Stimulated activated CD4-positive, alpha-beta T cell treated with anti-CD3 and anti-CD28 coated beads, TNF-alpha, amount 100 ng/mL, for 1 hour (primary cell): ENCODE measurements at places on chromosomes 7 and 10.

- no peak for DNase-seq
These were observed 389.4 kb upstream of the AUTS2 start for GRCh38 chr7:69208848-69209247.

DNA sequence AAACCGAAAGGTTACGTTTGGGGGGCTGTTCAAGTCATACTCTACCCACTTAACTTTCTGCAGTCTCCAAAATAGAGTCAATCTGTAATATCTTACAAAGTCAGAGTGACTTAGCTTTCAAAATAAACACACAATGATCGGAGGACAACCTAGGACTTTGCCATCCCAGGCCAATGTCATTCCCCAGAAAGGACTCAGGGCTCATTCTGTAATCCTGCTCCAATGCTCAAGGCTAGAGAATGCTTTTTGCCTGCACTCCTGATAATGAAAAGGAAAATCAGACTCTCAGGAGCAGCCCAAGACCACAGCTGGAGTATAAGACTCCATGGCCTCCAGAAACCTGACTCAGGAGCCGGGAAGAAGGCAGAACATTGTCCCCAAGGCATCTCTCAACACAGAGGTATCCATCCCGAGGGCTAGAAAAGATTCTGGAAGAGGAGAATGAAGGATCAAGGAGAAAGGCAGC lies 28.5 kb upstream of the ASCC1 start:
- DNase-seq, result no peak

DNA sequence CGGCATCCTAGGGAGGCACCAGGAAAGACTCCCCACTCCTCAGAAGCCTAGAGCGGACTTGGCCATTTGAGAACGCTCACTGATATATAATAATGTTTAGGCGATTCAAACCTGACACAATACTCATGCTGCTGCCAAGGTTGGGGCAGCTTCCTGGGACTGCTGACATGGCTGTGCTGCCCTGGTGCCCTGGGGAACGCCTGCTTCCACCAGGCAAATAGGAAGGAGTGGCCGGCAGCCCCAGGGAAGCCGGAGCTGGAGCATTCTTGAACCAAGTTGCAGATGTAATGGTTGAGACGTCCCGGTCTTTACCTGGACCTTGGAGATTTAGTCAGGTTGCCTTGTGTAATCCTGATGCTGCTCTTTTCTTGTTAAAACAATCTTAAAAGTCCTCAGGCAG lies 8.8 kb downstream of the GDF10 start:
- DNase-seq, result no peak

GRCh38 chr7:159138508-159138907 lies 6.2 kb downstream of the VIPR2 start:
- no peak for DNase-seq

DNA sequence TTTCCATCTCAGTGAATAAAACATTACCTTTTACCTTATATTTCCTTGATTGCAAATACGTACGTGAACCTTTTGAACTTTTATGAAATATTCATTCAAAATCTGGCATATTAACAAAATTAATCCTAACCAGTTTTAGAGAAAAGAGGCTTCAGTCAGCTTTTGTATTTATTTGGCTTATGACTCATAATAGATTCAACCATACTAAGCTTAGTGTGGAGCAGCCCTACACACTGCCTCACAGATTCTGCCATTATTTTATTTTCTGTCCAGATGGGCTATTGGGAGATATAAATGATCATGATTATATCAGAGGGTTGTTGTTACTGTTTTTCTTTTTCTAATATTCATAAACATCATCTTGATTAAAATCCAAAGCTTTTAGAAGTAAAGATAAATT lies 325.5 kb downstream of the GPR37 start:
- no peak for DNase-seq

- DNase-seq, result peak; percentile 17
These were observed 118.3 kb downstream of the KLF6 start for GRCh38 chr10:3666525-3667302.

- no peak for DNase-seq
These were observed 30.4 kb downstream of the TMEM270 start for GRCh38 chr7:73891178-73891885.

DNA sequence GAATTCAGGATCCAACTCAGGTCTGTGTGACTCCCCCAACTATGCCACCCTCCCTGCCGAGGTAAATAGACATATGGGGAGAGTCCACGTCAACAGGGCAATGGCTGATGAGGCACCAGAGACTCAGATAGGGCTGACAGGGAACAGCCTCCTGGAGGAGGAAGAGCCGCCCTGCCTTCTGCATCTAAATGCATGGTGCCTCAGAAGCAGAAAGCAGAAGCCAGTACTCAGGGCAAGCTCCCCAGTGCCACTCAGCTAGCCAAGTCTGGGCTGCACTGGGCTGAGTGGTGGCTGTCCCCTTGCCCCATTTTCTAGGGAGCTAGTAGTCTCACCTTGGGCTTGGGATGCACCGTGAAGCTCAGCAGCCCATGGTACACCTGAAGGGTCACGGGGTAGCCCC lies 11.0 kb downstream of the RRP12 start:
- DNase-seq, result no peak

DNA sequence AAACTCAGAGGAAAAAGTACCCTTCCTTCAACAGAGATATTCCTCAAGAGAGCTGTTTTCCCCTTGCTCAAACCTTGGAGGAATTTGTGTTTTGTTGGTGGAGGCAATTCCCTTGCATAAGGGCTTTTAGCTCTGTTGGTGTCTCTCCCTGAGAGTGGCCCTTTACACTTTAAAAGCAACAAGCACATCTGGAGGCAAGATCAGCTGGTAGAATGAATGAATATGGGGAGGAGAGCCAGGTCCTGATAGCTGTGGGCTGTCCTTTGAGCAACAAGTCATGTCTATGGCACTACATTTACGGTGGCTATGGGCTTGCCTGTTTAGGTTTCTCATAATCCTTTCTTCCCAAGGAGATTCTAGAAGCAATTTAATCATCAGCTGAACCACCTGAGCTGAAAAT lies 384.0 kb downstream of the SORCS3 start:
- DNase-seq, result no peak

DNA sequence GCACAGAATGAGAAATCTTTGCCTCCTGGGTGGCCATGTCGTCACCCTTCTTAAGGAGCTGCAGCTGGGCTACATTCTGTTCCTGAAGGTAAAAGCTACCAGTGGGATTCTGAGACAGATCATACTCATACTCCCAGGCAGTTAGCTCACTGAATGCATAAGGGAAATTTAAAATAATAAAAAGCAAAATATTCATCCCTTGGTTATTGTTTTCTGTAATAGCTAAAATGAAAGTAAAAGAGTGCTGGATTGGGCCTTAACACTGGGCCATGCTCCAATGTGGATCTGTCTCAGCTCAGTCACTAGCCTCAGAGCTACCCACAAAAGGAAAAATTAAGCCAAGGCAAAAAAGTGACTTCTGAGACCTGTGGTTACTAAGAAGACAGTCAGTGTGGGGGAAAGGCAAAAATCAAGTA lies 8.9 kb upstream of the DYNC2I1 start:
- DNase-seq, result no peak

DNA sequence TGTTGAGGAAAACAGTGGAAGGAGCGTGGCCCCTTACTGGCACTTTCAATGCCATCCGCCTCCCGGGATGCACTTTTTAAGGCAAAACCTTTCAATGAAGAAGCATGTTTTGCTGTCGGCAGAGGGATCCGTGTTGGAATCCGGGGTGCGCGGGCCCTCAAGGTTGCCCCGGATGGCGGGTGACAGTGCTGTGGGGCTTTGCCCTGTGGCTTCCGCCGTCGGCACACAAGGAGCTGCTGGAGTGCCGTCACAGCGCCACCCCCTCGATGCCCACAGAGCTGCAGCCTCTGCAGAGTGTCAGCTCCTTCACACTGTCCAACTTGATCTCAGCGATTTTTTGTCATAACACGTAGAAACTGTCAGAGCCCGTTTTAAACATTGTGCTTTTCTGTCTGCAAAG lies 59.0 kb downstream of the NKX6-2 start:
- no peak for DNase-seq

DNA sequence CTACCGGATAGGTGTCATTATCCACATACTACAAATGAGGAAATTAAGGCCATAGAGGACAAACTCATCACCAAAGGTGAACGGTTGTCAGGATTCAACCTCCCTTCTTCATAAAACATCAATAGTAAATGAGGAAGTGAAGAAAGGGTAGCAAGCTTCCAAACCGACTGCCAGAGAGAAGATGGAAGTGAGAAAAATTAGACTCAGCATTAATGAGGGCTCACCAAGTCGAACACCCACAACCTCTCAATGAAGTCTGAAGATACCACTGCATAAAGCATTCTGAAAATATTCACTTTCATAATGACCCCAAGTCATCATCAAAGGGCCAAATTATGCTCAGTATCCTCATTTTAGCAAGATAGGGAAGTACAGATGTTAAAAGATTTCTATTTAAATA lies 29.6 kb downstream of the ABCB4 start:
- no peak for DNase-seq

- DNase-seq, result no peak
These were observed 1.5 kb downstream of the SMARCD3 start for GRCh38 chr7:151246851-151247580.

DNA sequence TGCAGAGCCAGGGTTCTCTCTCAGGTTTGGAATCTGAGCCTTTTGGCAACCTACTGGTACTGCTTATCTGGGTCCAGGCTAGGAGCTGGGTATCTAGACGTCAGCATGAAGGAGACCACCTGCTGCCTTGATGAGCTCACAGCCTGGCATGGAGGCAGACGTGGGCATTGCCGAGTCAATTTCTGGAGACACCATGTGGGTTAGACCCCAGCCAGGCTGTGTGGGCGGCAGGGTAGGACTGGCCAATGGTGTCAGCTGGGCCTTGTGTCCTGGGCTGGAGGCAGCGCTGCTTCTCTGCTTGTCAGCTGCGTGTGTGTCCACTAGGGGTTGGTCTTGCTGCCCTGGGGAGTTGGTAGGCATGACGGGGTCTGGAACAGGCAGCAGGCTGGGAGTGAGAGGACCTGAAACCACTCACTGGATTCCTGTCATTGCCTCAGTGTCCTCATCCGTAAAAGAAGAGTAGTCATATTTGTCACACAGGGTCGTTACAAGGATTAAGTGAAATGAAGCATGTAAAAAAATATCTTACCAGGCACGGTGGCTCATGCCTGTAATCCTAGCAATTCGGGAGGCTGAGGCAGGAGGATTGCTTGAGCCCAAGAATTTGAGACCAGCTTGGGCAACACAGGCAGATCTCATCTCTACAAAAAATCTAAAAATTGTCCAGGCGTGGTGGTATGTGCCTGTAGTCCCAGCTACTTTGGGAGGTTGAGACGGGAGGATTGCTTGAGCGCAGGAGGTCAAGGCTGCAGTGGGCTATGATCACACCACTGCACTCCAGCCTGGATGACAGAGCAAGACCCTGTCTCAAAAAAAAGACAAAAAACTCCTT lies 31.7 kb upstream of the ANKRD2 start:
- DNase-seq, result no peak

- no peak for DNase-seq
These were observed 161.9 kb upstream of the PRR15 start for GRCh38 chr7:29401769-29402168.
